ENCODE measurements at places on chromosomes 6 and 20.

- DNase-seq: no peak
Observed at GRCh38 chr6:35230950-35231349, 17.2 kb downstream of the SCUBE3 start.

DNA sequence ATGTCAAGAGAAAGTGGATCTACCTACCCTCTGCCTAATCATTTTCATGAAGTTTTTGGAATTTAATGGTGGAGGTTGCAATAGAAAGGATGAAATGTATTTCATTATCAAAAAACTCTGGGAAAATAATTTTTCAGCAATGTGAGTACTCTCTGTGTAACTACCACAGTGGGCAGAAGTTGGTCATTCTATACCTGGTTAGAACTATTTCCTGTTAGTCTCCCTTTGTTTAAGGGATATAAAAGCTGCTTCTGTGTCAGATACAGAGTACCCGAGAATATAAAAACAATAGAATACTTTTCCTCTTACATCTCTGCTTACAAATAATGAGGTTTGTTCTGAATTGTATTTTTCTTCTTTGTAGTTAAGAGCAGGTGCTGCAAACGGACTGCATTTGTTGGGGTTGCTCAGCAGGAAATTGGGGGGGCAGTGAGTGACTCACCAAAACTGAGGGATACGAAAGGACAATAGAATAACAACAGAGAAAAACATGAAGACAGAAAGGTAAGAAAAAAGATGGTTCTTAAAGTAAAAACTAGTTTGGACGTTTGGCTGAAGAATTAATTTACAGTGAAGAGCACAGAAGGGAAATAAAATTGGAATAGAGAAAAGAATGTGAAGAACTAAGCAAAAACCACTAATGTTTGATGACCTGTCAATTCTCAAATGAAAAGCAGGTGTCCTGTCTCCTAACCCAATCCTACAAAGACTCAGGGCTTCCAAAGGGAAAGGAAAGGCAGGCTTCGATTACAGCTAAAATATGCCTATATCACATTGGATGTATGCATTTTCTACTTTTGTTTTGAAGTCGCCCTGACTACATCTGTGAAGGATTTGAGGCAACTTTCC is 703.1 kb downstream of the RFPL4B start:
- no peak for DNase-seq

- DNase-seq: no peak
Observed at GRCh38 chr6:1278061-1278720, 33.7 kb upstream of the FOXQ1 start.

GRCh38 chr20:10943686-10944265 is 270.0 kb upstream of the JAG1 start:
- no peak for DNase-seq

- DNase-seq: no peak
Observed at GRCh38 chr6:7728855-7729590, 3.1 kb downstream of the BMP6 start.

GRCh38 chr6:14646371-14646770 is 528.8 kb downstream of the CD83 start:
- no peak for DNase-seq
